ENCODE measurements at places on chromosomes 16 and 17. TPM values are rescaled to one million over a fixed set of nuclear protein-coding genes. Genes with fewer than 3 reads are reported as not detected.

Gene KRTAP2-3
- not detected for total RNA-seq

Gene TBX21
- 3.6 TPM for total RNA-seq

Gene LRRC37A
- 3.3 TPM for total RNA-seq

Gene CDRT15L2
- total RNA-seq, result not detected

- H3K4me1 ChIP-seq, result no peaks in the 10 kb centered on the region
- H3K27me3 ChIP-seq, result no peaks in the 10 kb centered on the region
- DNase-seq, result no peak
- H3K27ac ChIP-seq, result no peak overlapping the region
- no peak overlapping the region for H3K4me3 ChIP-seq
- no peaks in the 10 kb centered on the region for H3K36me3 ChIP-seq
Observed at GRCh38 chr16:50414152-50414551, 45.4 kb upstream of the BRD7 start.

DNA sequence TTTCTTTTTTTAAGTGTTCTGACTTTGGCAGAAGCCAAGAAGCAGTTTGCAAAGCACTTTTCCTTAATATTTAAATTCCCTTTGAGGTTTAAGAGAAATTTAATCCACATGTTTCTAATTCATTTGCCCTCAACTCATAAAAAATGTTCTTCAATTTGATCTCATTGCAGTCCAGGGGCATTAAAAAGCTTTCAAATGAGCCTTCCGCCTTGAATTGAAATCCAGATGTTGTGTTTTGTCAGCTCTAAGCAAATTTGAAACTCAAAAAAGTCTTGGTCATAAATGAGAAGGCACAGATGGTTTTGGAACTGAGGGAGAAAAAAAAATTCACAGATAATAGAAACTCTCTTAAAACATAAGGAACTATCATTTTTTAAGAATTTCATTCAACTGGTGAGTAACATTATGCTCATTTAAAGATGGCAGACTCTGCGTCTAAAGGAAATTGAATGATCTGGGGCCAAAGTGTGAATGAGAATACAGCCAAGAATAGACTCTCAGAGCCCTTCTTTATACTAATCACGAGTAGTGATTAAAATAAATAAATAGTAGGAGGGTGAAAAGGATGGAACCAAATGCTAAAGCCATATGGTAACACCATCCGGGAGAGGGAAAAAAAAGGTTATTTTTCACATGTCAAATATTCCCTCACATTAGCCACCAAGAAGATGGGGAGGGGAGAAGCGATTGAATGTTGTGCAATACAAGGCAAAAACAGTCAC, 1304.7 kb downstream of the CDH8 start:
- no peak overlapping the region for H3K4me3 ChIP-seq
- no peaks in the 10 kb centered on the region for H3K4me1 ChIP-seq
- DNase-seq, result no peak
- H3K36me3 ChIP-seq, result no peaks in the 10 kb centered on the region

DNA sequence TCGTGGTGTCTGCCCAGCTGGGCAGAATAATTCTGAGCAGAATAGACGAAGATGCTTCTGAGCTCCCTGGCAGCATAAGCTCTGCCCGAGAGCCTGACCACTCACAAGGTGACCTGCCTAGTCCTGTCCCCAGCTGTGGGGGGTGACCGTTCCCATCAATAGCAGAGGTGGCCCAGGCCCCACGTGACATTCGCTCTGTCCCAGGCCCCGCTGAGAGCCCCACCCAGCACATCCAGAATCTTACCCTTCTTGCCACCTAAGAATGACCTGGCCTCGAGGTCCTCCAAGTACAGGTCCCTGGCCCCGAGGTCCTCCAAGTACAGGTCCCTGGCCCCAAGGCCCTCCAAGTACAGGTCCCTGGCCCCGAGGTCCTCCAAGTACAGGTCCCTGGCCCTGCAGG, 695 bp upstream of the TMEM204 start:
- no peak for DNase-seq
- H3K36me3 ChIP-seq, result peaks cover 25% of the 10 kb centered on the region
- peak overlapping the region; percentile 95 for H3K27ac ChIP-seq

- no peak overlapping the region for H3K27ac ChIP-seq
- H3K4me1 ChIP-seq, result peaks cover 7% of the 10 kb centered on the region
- H3K4me3 ChIP-seq, result no peak overlapping the region
- H3K36me3 ChIP-seq, result no peaks in the 10 kb centered on the region
- peaks cover 45% of the 10 kb centered on the region for H3K27me3 ChIP-seq
- DNase-seq, result no peak
Observed at GRCh38 chr17:49510059-49510719, 15.1 kb downstream of the NGFR start.

DNA sequence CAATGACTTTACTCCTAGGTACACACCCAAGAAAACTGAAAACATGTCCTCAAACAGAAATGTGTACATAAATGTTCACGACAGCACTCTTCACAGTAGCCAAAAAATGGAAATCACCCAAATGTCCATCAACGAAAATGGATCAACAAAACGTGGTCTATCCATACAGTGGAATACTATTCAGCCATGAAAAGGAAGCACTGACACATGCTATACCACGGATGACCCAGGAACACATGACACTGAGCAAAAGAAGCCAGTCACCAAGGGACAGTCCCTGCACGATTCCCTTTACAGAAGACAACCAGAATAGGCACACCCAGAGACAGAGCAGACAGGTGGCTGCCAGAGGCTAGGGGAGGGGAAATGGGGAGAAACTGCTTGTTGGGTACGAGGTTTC, 11.3 kb downstream of the ZNF500 start:
- peaks cover 99% of the 10 kb centered on the region for H3K36me3 ChIP-seq
- no peaks in the 10 kb centered on the region for H3K27me3 ChIP-seq
- H3K27ac ChIP-seq, result no peak overlapping the region
- no peaks in the 10 kb centered on the region for H3K4me1 ChIP-seq

- H3K4me3 ChIP-seq, result peak overlapping the region; percentile 50
- no peak overlapping the region for H3K27ac ChIP-seq
- DNase-seq, result peak; percentile 81
Observed at GRCh38 chr17:39026980-39027451, 59.8 kb upstream of the FBXO47 start.

- H3K4me3 ChIP-seq, result no peak overlapping the region
- H3K27ac ChIP-seq, result peak overlapping the region; percentile 34
- H3K27me3 ChIP-seq, result no peaks in the 10 kb centered on the region
- H3K4me1 ChIP-seq, result peaks cover 51% of the 10 kb centered on the region
- no peak for DNase-seq
- no peaks in the 10 kb centered on the region for H3K36me3 ChIP-seq
Observed at GRCh38 chr17:17928398-17929287, 43.6 kb downstream of the TOM1L2 start.

DNA sequence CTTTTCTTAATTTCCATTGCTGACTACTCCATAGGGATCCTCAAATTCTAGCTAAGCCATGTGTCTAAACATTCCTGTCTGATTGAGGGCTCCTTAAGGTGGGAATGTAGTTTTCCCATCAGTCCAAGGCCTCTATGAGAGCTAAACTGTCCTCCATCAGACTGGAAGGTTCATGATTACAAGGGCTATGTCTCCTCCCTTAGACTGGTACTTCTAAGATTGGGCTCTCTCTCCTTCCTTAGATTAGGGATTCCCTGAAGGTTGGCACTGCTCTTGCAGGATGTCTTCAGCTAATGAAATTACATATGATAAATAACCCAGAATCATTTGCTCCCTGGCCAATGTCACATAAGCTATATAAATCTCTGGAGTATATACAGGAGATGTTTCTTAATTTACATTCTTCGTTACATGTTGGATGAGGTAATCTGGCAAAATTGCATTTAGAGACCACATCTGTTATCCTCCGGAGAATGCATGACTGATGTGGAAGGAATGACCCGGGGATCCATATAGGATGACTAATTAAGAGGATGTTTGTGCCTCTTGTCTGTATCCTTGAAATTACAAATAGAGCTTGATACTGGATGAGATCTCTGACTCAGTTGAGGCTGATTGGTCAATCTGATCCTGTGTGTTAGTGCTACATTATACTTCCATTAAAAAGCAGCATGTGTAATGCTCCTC, 14.2 kb downstream of the B4GALNT2 start:
- H3K27me3 ChIP-seq, result peaks cover 20% of the 10 kb centered on the region
- DNase-seq, result no peak
- no peak overlapping the region for H3K4me3 ChIP-seq

GRCh38 chr17:77581480-77581879, 377.0 kb upstream of the TNRC6C start:
- H3K36me3 ChIP-seq, result no peaks in the 10 kb centered on the region
- H3K27ac ChIP-seq, result no peak overlapping the region
- H3K27me3 ChIP-seq, result no peaks in the 10 kb centered on the region
- no peak overlapping the region for H3K4me3 ChIP-seq
- no peaks in the 10 kb centered on the region for H3K4me1 ChIP-seq

DNA sequence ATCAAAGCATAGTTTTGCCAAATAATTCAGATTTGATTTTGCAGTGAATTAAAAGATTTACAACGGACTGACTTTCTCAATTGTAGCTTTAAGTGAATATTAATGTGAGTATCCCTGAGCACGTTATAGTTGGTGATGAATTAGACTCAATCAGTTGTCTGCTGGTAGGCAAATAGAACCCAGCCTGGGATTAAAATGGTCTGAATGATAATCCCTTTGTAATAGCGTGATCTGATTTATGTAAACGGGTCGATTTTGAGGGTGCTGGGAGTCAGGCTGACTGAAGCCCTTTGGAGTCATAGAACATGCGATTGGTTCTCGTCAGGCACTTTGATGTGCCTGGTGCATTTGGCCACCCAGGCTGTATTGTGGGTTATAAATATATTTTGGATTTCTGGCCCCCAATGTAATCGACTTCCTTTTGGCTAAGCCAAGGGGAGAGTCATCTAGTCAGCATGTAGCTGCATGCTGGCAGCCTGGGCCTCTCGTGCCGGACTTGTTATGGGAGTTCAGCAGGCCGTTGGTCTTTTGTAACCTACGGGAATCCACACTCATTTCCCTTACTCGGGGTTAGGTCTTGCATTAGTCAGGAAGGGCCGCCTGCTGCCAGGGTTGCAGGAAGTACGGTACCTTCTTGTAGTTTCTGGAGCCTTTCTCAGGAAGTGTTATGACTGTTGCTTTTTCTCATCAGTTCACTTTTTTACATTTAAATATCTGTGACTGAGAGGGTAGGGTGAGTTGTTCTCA, 5.4 kb downstream of the PGS1 start:
- H3K36me3 ChIP-seq, result no peaks in the 10 kb centered on the region
- H3K4me1 ChIP-seq, result peaks cover 97% of the 10 kb centered on the region
- H3K27ac ChIP-seq, result peak overlapping the region; percentile 67
- peak overlapping the region; percentile 2 for H3K4me3 ChIP-seq
- H3K27me3 ChIP-seq, result no peaks in the 10 kb centered on the region

DNA sequence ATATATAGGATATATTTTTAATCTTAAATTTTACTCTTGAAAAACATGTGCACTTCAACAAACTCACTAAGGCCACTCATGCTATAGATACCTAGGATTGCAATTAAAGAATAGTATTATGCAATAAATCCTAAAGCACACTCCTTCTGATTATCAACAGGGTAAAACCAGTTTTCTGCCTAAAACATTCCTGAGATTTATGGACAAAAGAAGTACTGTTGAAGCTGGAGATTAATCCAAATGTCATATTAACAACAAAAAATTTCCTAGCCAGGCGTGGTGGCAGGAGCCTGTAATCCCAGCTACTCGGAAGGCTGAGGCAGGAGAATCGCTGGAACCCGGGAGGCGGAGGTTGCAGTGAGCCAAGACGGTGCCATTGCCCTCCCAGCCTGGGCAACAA, 21.4 kb downstream of the CHCT1 start:
- DNase-seq, result no peak
- no peak overlapping the region for H3K4me3 ChIP-seq
- H3K4me1 ChIP-seq, result no peaks in the 10 kb centered on the region
- H3K27me3 ChIP-seq, result no peaks in the 10 kb centered on the region

- H3K4me1 ChIP-seq, result no peaks in the 10 kb centered on the region
- H3K4me3 ChIP-seq, result no peak overlapping the region
- H3K27me3 ChIP-seq, result no peaks in the 10 kb centered on the region
Observed at GRCh38 chr16:50652836-50653425, 28.2 kb downstream of the SNX20 start.

GRCh38 chr17:57663326-57664070, 81.6 kb downstream of the CCDC182 start:
- no peaks in the 10 kb centered on the region for H3K27me3 ChIP-seq
- H3K36me3 ChIP-seq, result no peaks in the 10 kb centered on the region
- H3K4me1 ChIP-seq, result peaks cover 18% of the 10 kb centered on the region
- no peak for DNase-seq
- H3K27ac ChIP-seq, result peak overlapping the region; percentile 56

DNA sequence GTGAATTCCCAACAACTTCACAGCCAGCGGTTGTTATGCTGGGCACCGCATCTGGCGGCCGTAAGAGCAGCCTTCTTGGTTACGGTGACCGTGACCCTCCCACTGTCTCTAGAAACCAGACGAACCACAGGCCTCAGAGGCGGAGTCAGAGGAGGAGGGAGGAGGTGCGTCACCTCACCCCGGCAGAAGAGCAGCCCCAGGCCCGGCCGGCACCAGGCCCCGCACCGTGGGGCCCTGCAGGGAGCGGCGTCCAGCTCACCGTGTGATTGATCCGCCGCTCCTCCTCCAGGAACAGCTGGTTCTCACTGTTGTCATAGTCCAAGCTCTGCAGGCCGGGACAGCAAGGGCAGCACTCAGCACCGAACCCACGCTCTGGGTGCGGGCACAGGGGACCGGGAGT, 13.7 kb downstream of the CLCN7 start:
- H3K27ac ChIP-seq, result no peak overlapping the region
- H3K4me1 ChIP-seq, result no peaks in the 10 kb centered on the region
- H3K27me3 ChIP-seq, result no peaks in the 10 kb centered on the region
- peaks cover 70% of the 10 kb centered on the region for H3K36me3 ChIP-seq

DNA sequence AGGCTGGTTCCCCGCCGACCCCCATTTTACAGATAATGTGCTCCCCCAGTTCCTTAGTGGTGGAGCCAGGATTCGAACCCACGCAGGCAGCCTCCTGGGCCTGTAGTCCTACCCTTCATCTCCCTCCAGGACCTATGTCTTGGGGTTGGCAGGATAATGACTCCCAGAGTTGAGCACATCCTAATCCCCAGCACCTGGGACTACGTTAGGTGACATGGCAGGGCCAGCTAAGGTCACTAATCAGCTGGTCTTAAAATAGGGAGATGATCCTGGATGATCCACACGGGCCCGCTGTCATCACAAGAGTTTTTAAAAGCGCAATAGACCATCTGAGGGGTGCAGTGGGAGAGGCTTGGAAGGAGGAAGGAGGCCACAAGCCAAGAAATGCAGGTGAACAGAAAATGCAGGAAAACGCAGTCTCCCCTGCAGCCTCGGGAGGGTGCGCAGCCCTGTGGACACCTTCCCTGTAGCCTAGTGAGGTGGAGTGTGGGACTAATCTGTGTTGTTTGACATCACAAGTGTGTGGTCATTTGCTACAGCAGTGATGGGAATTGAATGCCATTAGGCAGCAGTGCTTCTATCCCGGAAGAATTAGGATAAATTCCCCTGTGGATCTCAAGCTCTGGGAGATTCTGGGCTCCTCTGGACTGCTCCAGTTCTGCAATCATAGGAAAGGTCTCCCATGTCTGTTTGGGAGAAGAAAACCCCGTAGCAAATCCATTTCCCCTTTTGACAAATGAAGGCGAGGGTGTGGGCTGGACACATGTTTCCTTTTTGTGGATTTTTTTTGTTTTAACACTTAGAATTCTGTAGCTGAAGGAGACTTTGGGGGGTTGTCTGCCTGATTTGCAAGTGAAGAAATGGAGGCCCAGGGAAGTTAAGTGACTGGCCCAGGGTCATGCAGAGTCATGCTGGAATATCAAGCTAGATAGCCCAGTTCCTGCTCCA, 297.7 kb downstream of the SEC14L1 start:
- H3K4me1 ChIP-seq, result peaks cover 98% of the 10 kb centered on the region
- peak overlapping the region; percentile 56 for H3K27ac ChIP-seq
- no peak overlapping the region for H3K4me3 ChIP-seq
- no peak for DNase-seq
